Activated CD4-positive, CD25-positive, alpha-beta regulatory T cell (primary cell): ENCODE measurements at places on chromosomes 4 and X.

GRCh38 chr4:141815646-141816045 lies 179.3 kb downstream of the IL15 start:
- DNase-seq, result no peak

- no peak for DNase-seq
These were observed 39.6 kb upstream of the TMEM150C start for GRCh38 chr4:82601242-82602015.

- DNase-seq, result no peak
These were observed 69.0 kb upstream of the ETNPPL start for GRCh38 chr4:108831886-108832285.

GRCh38 chrX:65874110-65874509 lies 165.8 kb downstream of the VSIG4 start:
- no peak for DNase-seq

DNA sequence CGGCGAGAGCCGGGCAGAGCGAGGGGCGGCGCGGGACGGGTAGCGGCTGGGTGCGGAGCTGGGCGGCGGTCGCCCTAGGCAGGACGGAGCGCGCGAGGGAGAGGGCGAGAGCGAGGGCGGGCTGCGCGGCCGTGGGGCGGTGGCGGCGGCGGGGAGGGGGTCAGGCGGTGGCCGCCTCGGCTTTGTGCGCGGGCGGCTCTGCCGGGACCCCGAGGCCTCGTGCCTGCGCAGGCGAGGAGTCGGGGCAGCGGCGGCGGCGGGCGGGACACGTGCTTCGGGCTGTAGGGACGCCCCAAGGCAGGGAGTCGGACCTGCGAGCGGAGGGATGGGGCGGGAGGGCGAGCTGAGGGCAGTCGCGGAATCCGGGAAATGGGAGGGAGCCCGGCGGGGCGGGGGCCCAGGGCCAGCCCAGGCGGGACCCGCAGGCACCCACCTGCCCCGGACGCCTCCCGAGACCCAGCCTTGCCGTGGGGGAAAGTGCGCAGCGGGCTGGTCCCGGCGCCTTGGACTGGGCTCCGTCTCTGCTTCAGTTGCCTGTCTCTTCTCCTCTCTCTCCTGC lies 465 bp downstream of the BMPR1B start:
- no peak for DNase-seq

- DNase-seq, result no peak
These were observed 155.9 kb upstream of the WDR1 start for GRCh38 chr4:10272511-10272910.

DNA sequence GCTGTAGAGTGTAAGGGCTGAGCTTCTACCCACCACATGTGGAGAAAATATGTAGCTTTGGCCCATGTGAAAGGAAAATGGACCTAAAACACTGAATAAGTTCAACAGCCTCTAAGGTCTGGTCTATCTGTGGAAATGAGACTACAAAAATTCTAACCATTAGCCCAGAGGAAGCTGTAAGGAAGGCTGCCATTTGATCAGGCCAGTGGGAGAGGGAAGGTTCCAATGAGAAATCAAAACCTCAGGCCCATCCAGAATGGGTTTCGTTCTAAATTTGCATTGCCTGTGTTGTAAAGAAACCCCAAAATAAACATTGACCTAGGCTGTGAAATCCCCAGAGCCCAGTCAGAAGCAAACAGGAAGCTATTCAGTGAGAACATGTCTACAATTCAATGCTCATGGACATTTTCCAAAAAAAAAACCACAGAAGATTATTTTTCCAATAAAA lies 320.4 kb upstream of the SLC7A11 start:
- no peak for DNase-seq
